ENCODE measurements at places on chromosomes 2 and 18.

- DNase-seq: no peak
These were observed 78.7 kb downstream of the USP40 start for GRCh38 chr2:233487748-233488345.

DNA sequence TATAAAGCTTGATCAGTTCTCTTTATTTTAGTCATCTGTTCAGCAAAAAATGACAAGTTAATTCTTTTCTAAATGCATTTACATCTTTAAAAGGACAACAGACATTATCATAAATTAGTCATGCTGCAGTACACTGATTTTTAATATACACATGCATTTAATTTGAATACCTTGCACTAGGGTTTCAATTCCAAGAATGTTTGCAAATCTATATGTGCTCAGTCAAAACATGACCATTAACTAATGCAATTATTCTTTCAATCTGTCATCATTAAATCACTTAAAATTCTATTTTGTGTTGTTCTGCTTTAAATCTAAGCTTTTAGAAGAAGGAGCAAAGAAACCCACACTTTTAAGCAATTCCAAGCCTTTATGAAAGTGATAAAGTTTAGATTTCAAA is 342.6 kb downstream of the THSD7B start:
- DNase-seq: no peak

GRCh38 chr2:25098670-25099486 is 57.0 kb downstream of the EFR3B start:
- no peak for DNase-seq

DNA sequence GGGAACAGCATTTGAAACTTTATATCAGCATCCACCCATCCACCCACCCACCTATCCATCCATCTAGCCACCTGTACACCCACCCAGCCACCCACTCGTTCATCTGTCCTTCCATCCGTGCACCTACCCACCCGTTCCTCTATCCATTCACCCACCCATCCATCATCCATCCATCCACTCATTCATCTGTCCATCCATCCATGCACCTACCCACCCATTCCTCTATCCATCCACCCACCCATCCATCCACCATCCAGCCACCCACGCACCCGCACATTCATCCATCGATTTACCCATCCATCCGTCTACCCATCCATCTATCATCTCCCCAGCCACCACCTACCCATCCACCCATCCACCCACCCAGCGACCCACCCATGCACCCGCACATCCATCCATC is 24.8 kb downstream of the LDLRAD4 start:
- DNase-seq: no peak

GRCh38 chr2:57516698-57517340 is 529.8 kb upstream of the VRK2 start:
- no peak for DNase-seq

- no peak for DNase-seq
These were observed 33.8 kb upstream of the ROCK1 start for GRCh38 chr18:21145371-21145770.

DNA sequence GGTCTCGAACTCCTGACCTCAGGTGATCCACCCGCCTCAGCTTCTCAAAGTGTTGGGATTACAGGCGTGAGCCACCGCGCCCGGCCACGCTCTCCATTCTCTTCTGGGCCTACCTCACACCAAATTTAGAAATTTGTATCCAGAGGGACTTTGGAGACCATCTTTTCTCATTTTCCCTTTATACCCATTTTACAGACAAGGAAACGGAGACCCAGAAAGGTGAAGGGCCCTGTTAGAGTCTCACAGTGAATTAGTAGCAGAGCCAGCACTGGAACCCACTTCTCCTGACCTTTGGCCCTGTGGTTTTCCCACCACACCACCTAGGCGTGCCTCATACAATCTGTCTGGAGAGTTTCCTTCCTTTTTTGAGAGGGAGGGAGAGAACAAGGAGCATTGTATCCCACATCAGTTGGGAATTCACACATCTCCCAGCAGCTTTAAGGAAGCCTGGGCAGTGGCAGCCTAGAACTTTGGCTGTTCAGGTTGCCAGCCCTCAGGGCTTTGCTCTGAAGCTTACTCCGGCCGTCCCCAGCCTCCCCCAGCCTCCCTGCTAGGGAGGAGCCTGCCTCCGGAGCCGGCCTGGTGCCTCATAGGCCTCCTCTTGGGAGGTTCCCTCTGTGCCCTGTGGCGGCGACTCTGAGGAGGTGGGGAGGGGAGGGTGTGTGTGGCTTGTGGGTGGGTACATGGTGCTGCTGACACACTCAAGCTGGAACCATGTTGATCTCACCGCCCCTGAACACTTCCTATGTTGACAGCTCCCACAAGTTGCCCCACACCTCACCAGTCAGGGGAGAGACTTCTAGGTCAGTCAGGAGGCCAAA is 13.8 kb downstream of the FOSL2 start:
- no peak for DNase-seq

GRCh38 chr2:83006961-83007360 is 1452.1 kb downstream of the SUCLG1 start:
- no peak for DNase-seq

GRCh38 chr2:211454679-211455078 is 898.3 kb downstream of the CPS1 start:
- no peak for DNase-seq

Data from GM06990 (cell line).